ENCODE measurements at places on chromosomes 5 and 9.

- no peak for DNase-seq
Measured at GRCh38 chr5:63055421-63055820, 476.8 kb downstream of the LRRC70 start.

GRCh38 chr5:86974955-86975354 lies 292.7 kb upstream of the RASA1 start:
- no peak for DNase-seq

GRCh38 chr9:23779220-23779619 lies 46.8 kb downstream of the ELAVL2 start:
- no peak for DNase-seq

GRCh38 chr9:15717290-15717967 lies 164.6 kb downstream of the CCDC171 start:
- DNase-seq, result no peak

- no peak for DNase-seq
Measured at GRCh38 chr5:89855417-89855816, 554.1 kb downstream of the CETN3 start.

DNA sequence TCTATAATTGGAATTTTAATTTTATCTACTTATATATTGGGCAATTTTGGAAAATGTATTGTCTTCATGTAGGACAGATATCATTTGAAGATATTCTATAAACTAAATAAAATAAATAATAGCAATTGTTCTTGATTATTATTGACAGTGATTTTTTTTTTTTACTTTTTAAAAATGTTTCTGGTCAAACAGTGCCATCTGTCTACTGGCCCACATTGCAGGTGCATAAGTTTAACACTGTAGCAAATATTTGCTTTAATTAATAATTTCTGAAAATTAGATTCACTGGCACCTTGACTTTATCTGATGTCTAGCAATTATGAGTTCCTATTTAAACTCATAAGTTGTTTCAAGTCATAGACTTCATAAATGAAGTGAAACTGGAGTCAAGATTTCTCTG lies 41.1 kb upstream of the ISOC1 start:
- no peak for DNase-seq

Data from amygdala (tissue), 56 donors.